ENCODE measurements at places on chromosomes 1 and 21.

- no peak for DNase-seq
These were observed 47.0 kb downstream of the ACTL8 start for GRCh38 chr1:17802164-17802563.

GRCh38 chr1:230938924-230939368 is 39.7 kb downstream of the TTC13 start:
- no peak for DNase-seq

DNA sequence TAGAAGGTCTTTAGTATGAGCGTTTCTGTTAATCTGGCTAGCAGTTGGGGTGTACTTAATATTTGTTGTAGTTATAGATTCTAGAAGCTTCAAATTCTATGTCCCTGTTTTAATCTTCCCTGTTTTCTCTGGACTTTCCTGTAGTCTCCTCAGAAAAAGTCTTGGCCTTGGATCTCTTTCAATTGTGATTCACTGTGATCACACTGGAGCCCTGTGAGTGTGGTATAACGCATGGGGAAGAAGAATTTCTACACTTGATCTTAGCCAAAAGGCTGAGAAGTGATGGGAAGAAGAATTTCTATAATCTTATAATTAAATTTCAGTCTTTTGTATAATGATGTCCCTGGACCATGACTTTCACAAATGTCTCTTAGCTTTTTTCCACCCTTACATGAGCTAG is 36.7 kb upstream of the COP1 start:
- no peak for DNase-seq

- DNase-seq: no peak
These were observed 22.1 kb downstream of the AIM2 start for GRCh38 chr1:159054427-159054826.

DNA sequence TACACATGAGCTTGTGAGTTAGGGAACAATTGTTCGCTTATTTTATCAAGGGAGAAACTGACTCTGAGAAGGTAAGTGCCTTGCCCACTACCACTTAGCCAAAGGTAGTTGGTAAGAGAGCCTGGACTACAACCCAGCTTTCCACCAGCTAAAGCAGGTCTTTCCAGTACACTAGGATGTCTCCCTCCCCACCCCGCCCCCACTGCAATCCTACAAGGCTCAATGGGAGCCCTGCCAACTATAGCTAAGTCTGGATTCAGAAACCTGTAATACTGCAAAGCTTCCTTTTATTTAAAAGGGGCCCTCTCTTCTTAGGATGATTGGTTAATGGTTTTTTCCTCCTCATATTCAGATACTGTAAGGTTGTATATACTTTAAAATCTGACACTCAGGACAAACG is 102.0 kb upstream of the C8B start:
- DNase-seq: no peak

DNA sequence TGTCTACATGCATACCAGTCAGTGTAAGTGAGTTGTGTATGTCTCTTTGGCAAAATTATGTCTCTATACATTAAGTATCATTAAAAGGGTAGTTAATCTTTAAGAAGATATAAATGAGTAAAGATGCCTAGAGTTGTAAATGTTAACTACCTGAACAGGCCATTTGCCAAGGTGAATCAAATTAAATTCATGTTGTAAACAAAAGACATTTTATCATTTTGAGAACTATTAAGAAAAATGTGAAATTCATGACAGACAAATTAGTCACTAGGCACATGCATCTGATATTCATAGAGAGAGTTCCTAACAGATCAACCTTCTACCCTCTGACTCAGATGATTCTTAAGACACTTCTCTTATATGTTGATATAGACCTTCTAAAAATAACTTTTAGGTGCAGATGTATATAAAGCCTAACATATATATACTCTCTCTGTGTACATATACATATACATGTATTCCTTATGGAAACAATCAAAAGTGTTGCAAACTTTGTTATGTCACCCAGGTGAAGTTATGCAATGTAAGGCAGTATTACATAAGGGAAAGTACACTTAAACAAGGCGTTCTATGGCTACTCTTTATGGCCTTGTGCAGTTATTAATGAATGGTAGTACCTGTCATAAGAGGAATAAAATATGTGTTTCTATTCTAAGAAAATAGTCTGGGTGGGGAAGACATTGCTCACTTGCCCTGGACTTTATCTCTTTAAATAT is at the start of gene TMPRSS15:
TMPRSS15 (minus strand) TSS at position 51 of the 716 bp plus-strand sequence. CDS start 163 bp downstream, outside the sequence.
- no peak for DNase-seq

GRCh38 chr1:1755852-1756251 is 22.4 kb downstream of the NADK start:
- no peak for DNase-seq

GRCh38 chr1:98931128-98931835 is 73.4 kb downstream of the PLPPR5 start:
- no peak for DNase-seq

DNA sequence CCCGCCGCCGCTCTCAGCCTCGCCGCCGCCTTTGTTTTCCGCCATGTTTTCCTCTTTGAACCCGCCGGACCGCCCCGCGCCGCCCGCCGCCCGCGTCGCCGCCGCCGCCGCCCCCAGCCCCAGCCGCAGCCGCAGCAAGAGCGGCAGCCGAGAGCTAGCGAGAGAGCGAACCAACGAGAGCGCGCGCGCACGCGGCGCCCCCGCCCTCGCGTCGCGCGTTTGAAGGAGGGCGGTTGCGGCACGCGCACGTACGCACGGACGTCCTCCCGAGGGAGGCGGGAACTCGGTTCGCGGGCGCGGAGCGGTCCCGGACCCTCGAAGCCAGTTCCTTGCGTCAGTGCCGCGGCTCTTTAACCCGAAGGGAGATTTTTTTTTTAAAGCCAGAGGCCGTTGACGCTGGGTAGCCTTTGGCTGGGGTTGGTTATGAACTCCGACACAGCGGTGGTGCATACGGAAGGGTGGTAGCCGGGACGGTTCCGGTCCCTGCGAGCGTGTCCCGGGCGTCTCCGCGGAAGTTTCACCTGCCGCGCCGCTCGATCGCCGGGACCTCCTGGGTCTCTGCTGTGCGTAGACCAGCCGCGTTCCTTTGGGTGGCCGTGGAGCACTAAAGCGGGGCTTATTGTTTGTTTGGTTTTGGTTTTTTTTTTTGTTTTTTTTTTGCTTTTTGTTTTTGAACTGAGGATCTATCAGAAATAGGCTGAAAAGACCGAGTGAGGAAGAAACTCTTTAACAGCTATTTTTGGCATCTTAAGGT is at the start of gene TRIM33:
TRIM33 (minus strand) TSS at position 172 of the 754 bp plus-strand sequence; CDS start at position 45, 127 bp downstream.
- peak; percentile 99 for DNase-seq

All from K562 (cell line).